ENCODE measurements at places on chromosomes 6 and 20. TPM values are rescaled to one million over a fixed set of nuclear protein-coding genes. Genes with fewer than 3 reads are reported as not detected.

The OXT gene
- total RNA-seq, result 1.8 TPM

GRCh38 chr6:14697427-14697826, 548.4 kb upstream of the JARID2 start:
- no peak for DNase-seq

- no peak for DNase-seq
Measured at GRCh38 chr20:61736751-61737310, 328.9 kb downstream of the TAF4 start.

- DNase-seq, result no peak
Measured at GRCh38 chr20:19275038-19275629, 62.7 kb downstream of the SLC24A3 start.

Data from activated T-cell treated with anti-CD3 and anti-CD28 coated beads, Interleukin-2, amount 50 U/mL, for 72 hours (primary cell).